Stimulated activated CD4-positive, alpha-beta T cell treated with anti-CD3 and anti-CD28 coated beads, Interleukin-12 subunit alpha, Interleukin-12 subunit beta, amount 100 ng/mL, for 48 hours (primary cell): ENCODE measurements at places on chromosomes 3 and 15.

- no peak for DNase-seq
Measured at GRCh38 chr15:92400980-92401787, 7.5 kb downstream of the ST8SIA2 start.

DNA sequence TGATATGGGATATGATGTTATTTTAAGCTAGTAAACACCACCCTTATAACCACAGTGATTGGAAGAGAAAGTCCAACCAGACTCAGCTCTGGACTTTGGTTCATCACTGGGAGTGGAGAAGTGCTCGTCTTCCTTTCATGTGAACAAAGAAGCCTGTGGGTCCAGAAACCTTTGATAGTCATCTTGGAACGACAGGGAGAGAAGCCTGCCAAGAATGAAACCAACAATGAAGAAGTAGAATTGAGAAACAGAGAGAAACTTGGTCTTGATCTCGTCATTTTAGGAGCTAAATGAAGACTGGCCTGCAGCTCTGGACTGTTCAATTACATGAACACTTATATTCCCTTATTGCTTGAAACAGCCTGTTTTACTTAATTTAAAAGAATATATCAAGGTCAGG is 13.1 kb upstream of the SLC35G2 start:
- DNase-seq: no peak

- no peak for DNase-seq
Measured at GRCh38 chr15:72361176-72361575, 14.6 kb downstream of the HEXA start.

GRCh38 chr3:25508901-25509300 is 80.8 kb downstream of the RARB start:
- no peak for DNase-seq

GRCh38 chr15:61036136-61036535 is 193.0 kb downstream of the RORA start:
- no peak for DNase-seq

- DNase-seq: no peak
Measured at GRCh38 chr3:195147649-195148080, 123.3 kb downstream of the XXYLT1 start.

GRCh38 chr15:37695719-37696118 is 238.7 kb upstream of the TMCO5A start:
- DNase-seq: no peak

DNA sequence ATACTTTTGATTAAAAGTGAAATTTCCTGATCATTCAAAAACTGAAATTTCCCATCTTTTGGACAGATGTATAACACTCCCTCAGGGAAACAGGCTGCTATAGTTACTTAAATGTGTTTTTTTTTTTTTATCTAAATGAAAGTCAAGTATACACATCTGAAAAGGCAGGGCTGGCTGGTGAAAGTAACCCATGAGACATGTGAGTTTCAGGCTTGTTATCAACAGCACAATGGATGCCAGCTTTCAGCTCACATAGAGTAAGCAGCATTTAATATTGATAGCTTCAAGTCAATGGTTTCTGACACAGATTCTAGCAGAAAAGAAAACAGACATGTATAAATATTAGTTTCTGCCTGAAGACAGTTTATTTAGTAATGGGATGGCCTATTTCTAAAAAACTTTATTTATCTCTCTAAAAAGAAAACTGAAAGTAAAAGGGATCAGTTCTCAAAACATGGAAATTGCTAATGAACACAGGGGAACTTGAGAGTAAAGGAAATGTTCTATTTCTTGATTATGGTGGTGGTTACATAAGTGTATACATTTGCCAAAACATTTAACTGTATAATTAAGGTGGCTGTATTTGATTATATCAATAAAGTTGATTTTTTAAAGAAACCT is 89.7 kb upstream of the CMC1 start:
- DNase-seq: no peak

DNA sequence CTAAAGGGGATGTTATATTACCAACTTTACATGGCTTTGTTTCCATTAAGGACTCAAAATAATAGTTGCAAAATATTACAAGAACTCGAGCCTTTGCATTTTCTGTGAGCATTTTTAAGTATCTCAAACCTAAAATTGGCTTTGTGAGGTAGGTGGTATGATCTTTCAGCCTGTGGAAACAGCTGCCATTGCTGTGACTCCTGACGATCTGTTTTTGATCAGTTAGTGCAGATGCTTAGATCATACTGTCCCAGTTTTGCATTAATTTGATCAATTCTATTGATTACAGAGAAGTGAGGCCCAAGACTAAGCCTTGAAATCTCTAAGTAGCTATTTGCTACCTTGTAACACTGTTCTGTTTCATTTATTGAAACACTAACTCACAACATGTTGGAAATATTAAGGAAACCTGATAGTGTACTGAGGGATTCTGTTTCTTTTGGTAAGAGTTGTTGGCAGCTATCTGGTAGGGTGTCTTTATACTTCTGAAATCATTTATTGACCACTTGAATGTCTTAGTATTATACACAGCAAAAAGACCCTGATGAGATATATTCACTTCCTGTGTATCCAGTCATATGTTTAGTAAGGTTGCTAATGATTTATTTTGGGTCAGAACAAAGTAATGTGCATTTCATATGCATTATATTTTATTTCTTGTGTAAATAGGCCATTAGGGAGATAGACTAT is 14.8 kb downstream of the SKIL start:
- no peak for DNase-seq

GRCh38 chr3:8856071-8856470 is 86.7 kb upstream of the OXTR start:
- no peak for DNase-seq

DNA sequence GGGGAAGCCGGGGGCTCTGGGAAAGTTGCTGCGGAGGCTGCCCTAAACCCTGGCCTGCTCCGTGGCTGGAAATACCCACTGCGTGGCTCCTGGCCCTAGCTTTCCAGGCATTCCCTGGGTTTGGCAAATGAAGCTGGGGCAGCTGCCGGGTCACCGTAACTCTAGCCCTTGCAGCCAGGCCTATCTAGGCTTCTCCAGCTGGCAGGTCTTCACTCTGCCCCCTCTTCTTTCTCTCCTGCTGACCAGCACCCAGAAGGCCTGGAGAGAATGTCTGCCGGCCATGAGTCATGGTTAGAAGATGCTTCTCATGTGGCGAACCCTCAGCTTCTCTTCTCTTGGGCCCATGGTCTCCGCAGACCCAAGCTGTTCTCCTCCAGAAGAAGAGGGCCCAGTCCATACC is 5.6 kb upstream of the DLL4 start:
- no peak for DNase-seq

- DNase-seq: no peak
Measured at GRCh38 chr3:194488055-194488742, 1.4 kb upstream of the ATP13A3 start.

GRCh38 chr3:197790033-197790432 is 1.0 kb upstream of the LRCH3 start:
- DNase-seq: no peak

- no peak for DNase-seq
Measured at GRCh38 chr3:10238345-10239183, 9.7 kb upstream of the TATDN2 start.

DNA sequence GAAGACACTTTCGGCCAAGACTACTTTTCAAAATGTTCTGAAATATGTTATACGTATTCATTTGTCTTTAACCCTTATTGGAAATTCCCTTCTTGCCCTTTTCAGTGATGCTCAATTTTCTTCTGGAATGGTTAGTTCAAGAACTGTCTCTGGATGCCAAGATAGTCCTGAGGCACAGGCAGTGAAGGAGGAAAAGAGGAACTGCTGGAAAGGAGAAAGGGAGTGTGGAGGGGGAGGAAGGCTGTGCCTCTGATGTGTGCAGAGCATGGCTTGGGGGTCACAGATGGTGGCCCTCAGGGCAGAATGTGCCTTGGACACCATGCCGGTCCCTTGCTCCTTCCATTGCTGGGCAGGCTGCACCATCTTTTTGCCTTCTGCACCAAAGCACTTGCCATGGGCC is 73.7 kb downstream of the CEP63 start:
- no peak for DNase-seq

DNA sequence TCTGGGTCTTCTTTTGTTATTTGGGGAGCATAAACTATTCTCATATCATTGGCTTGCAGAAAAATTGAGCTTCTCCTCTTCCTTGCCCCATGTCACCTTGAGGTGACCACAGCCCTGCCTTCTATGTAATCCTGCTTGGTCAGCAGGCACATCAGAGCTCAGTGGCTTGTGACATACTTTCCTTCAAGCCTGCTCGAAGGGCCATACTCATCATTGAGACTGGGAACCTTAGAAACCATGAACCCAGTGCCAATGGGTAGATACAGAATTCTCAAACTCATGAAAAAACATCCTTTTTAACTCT is 3.7 kb upstream of the CCR2 start:
- DNase-seq: no peak

DNA sequence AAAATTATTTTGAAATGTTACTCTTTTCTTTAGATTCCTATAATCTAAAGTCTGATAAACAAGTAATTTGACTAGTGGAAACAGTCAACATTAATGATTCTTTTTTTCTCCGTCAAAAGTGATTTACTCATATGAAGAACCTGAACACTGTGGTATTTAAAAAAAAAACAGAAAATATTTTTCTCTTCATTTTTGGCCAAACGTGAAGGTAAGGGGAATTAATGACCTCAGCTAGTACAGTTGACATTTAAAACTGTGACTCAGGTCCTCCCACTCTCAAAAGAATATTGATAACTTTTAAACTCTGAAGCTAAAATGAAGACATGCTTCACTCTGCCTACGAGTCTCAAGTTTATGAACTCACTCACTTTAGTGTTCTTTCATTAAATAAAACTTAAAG is 34.5 kb downstream of the TIGIT start:
- no peak for DNase-seq

- DNase-seq: peak; percentile 6
Measured at GRCh38 chr15:39685999-39686613, 96.5 kb downstream of the FSIP1 start.

DNA sequence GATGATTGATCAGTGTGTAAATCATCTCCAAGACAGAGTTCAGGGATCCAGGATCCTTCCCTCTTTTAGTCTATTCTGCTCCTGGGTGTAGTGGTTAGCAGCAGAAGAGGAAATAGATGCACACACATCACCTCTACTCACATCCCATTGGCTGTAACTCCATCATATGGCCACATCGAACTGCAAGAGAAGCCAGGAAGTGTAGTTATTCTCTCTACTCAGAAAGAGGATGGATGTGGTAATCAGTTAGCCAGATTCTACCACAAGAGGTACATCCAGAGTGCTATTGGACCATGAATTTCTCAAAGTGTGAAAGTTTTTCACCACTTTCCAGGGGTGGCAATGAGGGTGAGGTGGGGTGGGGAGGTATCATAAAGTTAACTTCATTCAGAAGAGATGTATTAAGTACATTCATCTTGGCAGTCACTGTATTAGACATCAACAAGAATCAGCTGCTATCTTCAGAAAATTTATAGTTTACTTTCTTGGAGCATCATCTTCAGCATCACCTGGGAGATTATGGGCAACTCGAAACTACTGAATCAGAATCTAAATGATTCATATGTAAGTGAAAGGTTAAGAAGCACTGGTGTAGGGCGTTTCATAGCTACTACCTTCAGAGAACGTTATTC is 60.6 kb upstream of the GAP43 start:
- no peak for DNase-seq

- DNase-seq: no peak
Measured at GRCh38 chr15:71565631-71566160, 244.7 kb upstream of the NR2E3 start.

DNA sequence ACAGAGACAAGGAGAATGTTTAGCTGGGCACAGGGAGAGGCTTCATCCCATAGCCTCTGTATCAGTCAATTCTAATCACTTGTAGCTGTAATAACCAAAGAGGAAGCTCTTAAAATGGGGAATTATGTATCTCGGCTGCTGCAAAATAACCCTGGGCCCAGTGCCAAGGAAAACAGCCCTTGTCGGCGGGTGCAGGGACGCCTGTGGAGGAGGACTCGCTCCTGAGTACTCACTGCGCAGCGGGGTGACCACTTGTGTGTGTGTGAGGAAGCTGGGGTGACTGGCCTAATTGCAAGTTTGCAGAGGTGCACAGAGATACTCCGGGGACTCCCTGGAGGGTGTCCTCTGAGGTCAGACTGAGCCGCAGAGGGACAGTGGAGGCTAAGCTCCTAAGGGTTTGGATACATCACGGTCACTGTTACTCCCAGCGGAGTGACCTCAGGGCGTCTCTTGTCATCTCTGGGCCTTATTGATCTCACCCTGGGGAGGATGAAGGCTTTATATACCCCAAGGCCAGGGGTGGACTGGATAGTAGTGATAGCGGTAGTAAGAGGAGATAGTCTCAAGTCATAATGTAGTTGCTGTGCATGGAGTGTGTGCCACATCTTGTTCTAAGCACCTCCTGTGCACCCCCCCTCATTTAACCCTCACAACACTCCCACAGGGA is 37.2 kb downstream of the SLC6A6 start:
- DNase-seq: no peak

DNA sequence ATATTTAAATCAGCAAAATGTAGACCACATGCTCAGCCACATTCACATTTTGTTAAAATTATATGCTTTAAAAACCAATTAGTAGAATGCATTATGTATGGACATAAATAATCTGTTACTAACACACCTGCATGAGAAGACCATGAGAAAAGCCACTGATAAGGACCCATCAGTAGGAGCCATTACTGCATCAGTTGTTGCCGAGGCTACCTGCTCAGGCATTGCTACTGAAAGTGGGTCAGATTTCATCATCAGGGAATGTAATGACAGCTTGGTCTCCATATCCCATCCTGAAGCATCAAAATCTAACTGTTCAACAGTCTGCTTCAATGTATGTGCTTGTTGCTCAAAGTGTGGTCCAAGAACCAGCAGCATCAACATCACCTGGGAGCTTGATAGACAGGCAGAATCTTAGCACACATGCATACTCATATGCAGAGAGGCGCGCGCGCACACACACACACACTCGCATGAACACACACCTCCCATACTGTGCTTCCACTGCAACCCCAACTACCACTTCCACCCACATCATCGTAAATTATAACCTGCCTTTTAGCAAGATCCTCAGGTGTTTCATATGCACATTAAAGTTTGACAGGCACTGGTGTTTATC is 72.4 kb upstream of the FOXB1 start:
- no peak for DNase-seq

- DNase-seq: no peak
Measured at GRCh38 chr3:11570251-11570650, 73.5 kb downstream of the VGLL4 start.

DNA sequence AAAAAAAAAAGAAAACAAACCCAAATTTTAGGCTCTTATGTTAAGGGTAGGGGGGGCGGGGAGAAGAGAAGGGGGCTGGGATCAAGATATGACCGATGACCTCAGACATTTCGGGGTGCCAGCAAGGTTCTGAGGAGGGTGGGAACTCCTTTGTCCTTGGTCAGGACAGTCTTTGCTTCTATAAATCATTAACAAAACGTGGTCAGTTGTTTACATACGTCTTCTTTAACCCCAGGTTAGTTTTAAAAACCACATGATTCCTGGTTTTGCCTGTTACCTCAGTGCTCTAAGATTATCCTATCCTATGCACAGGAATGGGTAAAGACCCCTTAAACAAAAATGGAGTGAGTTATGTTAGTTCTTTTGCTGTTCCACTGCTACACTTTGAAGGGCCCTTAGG is 285.5 kb downstream of the GABRG3 start:
- no peak for DNase-seq

GRCh38 chr3:106025151-106025722 is 156.4 kb upstream of the CBLB start:
- no peak for DNase-seq
